GM23338 (cell line): ENCODE measurements at places on chromosomes 4 and X. TPM values are rescaled to one million over a fixed set of nuclear protein-coding genes. Genes with fewer than 3 reads are reported as not detected.

- DNase-seq = no peak
Measured at GRCh38 chr4:93186846-93187245, 641.7 kb upstream of the ATOH1 start.

DNA sequence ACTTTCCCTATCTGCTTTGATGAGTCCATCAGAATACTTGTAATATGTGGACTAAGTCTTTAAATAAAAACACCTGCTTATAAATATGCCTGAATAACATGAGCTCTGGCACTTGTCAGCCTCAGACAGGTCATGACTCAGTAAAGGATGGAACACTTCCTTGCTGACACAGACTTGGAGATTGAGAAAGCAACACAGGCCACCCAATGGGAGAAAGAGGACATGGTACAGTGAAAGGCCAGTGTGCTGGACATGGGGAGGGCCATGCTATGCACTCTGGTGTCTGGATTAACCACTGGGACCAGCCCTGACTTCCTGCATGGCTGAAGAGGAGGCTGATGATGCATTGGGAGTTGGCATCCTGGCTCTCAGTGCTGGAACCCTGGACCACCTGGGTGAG is 149.5 kb downstream of the DHRSX start:
- no peak for DNase-seq

The ZAR1 gene
- 0.78 and 1.6 TPM in 2 replicates for total RNA-seq

GRCh38 chr4:154604696-154605200 is 7.7 kb downstream of the FGG start:
- no peak for DNase-seq

- DNase-seq = no peak
Measured at GRCh38 chr4:108045687-108046024, 56.0 kb downstream of the HADH start.

- no peak for DNase-seq
Measured at GRCh38 chr4:56106180-56107147, 157.7 kb downstream of the CEP135 start.

DNA sequence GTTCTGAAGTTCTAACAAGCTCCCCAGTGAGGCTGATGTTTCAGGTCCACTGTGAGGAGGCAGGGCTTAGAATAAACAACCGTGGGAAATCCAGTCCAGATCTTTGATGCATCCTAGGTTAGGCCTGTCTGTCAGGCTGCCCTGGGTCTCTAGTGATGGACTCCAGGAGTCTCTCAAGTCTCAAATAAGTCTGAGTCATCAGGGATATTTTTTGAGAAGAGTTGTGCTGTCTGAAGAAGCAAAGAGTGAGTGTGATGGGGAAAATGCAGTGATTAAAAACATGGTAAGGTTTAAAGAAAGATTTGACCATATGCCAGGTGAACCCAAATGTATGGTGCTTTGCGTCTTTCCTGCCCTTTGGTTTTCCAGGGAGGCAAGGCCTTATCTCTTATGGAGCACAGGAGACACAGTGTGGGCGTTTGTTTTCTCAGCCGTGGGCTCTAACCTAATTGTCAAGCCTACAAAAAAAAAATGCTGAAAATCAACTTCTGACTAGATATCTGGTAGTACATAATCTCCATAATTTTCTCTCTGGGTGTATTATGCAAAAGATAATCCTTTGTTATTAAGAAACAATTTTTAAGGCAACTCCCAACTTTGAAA is 100.7 kb downstream of the PTTG2 start:
- no peak for DNase-seq

The FAM9C gene
- total RNA-seq = not detected in 2 replicates

The RNF4 gene
- 77.2 and 87.5 TPM in 2 replicates for total RNA-seq
